ENCODE measurements at places on chromosomes 16 and 17.

- DNase-seq: no peak
Measured at GRCh38 chr17:522919-523318, 170.3 kb upstream of the RPH3AL start.

DNA sequence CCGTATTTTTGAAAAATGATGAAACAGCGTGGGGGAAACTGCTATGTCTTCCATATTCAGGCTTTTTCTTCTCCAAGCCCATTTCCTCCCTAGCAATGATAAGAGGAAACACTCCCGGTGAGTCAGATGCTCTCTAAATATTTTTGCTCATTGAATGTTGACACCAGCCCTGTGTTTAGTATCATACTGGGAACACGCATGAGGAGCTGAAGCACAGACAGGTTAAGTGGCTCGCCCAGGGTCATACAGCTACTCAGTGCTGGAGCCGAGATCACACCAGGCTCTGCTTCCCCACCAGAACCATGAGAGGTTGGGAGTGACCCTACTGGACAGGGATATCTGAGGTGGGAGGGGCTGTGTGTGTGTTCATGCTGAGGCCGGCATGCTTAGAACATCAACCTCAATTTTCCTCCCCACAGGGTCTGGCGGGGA lies 37.8 kb upstream of the ADGRG1 start:
- DNase-seq: no peak

DNA sequence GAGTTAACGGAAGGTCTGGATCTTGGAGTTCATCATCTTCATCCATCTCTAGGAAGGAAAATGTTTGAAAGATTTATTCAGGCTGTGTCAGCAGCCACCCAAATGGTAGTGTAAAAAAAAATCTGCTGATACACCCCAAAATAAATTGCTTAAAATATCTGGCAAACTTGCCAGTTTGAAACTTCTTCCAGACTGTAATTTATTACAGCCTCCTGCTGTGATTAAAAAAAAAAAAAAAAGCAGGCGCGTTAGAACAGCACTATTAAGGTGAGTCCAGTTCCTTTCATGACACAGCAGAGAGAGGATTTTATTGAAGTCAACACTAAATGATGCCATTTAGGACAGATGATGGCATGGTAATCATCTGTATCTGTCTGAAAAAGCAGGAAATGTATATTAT lies 140.6 kb upstream of the CORO6 start:
- DNase-seq: no peak

DNA sequence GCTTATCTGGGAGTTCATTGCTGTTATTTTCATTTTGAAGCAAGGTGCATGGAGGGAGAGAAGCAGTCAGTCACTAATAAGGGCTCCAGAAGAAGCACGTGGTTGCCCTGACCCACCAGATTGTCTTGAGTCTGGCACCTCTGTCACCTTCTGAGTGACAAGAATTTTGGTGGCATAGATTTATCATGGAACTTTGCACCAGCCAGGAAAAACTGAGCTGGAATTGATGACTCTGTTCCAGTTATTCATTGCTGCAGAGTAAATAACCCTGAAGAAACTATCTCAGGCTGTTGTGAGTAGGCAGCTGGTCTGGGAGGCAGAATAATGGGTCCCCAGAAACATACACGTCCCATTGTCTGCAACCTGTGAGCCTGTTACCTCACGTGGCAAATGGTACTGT lies 44.8 kb downstream of the HSD17B2 start:
- no peak for DNase-seq

DNA sequence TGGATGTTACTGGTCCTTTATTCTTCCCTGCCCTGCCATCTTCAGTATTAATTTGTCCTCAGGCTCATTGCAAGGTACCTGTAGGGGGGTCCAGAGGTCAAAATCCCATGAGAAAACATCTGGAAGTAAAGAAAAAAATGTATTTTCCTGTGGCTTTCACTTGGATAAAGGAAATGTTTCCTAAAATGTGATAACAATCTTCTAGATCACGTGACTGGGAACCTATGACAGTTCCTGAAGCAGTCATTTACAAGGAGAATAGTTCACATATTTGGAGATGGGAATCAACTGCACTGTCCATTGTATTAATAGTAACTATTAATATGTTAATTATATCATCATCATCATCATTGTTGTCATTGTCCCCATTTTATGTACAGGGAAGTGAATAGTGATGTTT lies 915.1 kb upstream of the EEF2KMT start:
- no peak for DNase-seq

DNA sequence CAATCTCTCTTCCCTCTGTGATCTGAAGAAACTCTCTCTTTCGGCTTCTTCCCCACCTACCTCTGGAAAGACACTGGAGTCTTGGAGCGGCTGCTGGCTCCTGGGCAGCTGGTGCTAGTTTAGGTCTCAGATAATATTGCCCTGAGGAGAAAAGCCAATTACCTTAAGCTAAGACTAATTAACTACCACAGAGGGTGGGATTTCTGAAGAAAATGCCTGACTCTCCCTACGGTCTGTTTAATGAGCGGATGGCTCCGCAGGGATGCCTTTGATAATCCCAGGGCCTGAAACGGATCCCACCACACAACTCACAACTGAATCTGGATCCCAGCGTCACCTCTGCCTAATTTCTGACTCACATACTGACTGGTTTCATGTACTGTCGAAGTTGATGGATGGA lies 127.0 kb upstream of the NLRP1 start:
- DNase-seq: no peak

- DNase-seq: no peak
Measured at GRCh38 chr17:16516594-16517051, 24.6 kb upstream of the LRRC75A start.

DNA sequence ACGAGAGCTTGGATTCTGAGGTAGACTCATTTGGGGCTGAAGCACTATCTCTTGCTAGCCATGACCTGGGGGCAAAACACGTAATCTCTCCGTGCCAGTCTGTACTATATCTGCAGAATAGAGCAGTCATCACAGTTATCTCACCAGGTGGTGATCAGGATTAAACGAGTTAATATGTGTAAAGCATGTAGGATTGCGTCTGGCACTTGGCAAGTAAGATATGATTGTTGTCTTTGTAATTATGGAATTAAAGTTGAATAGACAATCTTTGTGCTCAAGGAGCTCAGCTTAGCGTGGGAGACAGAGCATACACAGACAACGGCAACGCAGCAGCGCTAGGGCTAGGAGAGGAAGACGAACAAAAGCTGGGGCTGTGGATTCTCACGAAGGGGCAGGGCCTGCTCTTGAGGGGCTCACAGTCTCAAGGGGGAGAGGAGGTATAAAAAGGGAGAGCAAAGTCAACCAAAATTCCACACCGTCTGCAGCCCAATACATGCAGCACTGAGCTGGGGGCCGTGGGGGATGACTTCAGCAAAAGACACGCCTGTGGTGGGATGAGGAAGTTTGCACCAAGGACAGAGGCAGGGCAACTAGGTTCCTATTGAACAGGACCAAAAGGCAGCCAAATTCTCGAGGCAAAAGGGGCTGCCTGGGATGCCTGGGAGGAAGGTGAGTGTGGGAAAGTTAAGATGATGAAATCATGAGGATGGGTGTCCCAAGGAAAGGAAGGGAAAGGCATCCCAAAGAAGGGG lies 68.6 kb downstream of the SDK2 start:
- DNase-seq: no peak

GRCh38 chr17:79089720-79090442 lies 15.3 kb downstream of the ENGASE start:
- DNase-seq: no peak

GRCh38 chr16:57528499-57529390 lies 7.6 kb downstream of the CCDC102A start:
- DNase-seq: no peak

GRCh38 chr17:6509031-6509771 lies 47.2 kb downstream of the PITPNM3 start:
- DNase-seq: no peak

DNA sequence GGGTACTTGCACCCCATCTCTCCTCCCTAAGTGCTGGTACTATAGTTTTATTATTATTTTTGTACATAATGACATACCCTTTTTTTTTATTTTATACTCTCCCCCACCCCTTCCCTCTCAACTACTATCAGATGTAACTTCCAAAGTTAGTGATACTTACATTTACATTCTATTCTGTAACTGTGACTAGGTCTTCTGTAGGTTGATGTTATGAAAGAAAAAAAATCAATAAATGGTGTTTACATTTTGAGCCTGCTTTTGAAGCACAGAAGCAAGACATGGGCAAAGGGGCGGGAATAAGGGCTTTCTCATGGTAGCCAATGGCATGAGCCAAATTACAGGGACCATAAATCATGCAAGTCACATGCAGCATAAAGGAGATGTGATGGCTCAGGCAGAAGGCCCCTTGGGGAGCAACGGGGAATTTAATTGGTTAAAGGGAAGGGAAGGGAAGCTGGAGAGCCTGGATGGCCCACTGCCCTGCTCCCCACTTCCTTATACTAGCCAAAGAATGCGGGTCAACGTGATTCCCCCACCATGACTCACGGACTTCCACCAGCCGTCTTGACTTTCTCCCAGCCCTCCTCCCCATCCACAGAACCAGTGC lies 2.4 kb upstream of the ACSF2 start:
- no peak for DNase-seq

DNA sequence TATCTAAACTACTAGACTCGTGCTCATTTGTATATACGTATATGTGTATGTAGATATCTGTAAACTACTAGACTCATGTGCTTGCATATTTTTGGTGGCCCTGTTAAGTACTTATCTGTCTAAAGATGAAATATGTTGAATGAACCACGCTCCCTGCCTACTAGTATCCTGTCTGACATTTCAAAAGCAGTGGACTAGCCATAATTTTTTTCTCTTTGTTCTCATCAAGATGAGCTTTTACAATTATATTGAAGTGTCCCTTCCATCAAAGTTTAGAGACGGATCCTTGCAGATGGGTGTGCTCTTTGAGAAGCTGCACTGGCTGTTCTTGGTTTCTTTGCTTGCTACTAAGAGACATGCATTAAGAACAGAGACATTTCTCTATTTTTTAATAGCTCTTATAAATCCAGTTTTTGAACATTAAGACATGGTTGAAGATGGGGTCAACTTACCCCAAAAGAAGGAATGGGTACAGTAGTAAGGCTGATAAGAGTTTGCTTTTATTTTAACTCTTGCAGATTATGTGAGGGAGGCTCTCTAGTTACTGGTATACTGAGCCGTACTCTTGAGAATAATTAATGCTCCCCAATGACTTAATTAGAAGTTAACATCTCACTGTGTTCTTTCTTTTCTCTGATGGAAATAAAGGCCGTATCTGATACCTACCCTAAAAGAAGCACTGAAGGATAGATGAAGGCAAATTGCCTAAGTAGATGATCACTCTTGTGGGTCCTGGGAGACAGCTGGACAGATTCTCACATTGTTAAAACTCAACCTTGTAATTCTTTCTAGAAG lies 3.4 kb downstream of the CNTNAP4 start:
- DNase-seq: no peak

DNA sequence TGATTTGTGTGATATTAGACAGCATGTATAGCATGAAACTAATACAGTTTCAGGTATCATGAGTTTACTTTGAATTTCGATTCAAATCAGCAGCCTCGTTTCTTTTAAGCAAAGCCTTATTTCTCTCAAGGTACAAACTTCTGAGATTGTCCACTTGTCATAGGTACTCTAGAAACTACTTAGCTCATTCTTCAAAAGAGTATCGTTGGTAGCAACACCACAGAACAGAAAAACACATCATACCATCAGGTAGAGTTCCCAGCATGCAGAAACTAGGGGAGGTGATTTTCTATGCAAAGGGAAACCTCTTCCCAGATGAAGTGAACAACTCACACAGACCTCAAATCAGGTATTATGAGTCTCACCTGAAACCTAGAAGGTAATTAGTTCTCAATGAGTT lies 237.0 kb upstream of the SOX9 start:
- DNase-seq: no peak

DNA sequence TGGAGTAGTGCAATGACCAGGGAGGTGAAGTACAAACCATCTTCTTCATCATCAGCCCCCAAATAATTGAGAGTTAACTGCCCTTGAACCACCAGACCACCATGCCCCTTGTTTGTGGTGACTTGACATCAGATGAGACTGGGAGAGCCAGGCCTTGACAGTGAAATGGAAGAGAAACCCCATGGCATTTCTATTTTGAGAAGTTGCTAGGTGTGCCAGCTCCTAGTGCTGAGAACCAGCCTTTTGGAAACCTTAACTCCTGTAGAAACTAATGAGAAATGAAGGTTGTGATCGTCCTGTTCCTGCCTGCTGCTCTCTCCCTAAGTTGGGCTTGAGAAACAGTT lies 2.8 kb downstream of the TMEM94 start:
- no peak for DNase-seq

- no peak for DNase-seq
Measured at GRCh38 chr17:10081571-10082169, 116.7 kb downstream of the GAS7 start.

DNA sequence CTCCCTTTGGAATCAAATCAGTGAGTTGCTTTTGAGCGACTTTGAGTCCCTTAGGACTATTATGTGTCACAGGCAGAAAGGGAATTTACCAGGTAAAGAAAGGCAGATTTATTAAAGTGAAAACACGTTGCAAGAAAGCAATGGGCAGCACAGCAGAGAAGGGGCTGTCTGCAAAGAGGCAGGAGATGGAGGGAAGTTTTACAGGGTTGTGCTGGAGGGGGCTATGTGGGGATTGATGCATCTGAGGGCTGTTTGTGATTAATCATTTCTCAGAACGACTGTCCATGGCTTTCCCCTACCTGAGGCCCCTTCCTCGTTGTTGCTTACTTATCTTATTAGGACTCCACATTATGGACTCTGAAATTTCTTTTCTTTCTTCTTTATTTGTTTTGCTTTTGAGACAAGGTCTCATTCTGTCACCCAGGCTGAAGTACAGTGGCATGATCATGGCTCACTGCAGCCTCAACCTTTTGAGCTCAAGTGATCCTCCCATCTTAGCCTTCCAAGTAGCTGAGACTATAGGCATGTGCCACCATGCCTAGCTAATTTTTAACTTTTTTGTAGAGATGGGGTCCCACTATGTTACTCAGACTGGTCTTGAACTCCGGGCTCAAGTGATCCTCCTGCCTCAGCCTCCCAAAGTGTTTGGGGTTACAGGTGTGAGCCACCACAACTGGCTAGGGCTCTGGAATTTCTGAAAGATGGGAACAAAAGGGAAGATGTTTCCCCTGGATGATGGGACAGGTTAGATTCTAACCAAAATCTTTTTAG lies 5.5 kb downstream of the WWP2 start:
- no peak for DNase-seq

- no peak for DNase-seq
Measured at GRCh38 chr17:40442392-40443195, 656 bp upstream of the IGFBP4 start.

All from T-helper 2 cell (primary cell).